ENCODE measurements at places on chromosomes 3 and 15.

DNA sequence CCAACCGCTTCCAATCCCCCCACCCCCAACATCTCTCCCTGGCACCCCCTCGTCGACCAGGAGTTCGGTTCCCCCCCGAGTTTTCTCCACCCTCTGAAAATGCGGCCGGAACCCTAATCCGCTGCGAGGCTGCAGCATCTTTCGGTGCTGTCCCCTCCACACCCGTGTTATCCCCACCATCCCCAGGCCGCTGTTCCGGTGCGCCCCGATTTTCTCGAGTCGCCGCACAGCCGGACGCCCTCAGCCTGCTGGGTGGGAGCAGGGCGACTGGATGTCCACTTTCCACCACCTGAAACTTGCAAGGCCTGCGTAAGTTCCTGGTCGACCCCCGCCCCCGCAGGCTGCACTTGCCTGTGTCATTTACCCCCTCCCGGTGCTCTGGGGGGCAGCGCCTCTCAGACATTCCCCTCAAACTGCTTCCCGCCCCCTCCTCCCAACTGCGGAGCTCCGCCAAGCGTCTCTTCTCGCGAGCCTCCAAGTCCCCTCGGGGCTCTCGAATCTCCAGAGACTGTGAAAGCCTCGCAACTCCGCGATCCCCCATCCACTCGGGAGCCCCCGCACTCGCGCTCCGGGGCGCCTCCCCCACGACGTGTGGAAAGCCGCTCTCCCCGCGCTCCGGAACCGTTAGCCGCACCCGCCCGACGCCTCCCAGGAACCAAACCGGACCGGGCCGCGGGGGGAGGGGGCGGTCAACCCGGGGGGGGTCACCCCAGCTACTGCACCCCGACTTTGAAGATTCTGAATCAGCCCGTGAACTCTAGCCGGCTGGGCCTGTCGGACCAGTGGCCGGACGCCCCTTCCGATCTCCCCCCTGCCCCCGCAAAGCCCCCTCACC lies 566 bp downstream of the ETV5 start:
- peak; percentile 92 for DNase-seq

DNA sequence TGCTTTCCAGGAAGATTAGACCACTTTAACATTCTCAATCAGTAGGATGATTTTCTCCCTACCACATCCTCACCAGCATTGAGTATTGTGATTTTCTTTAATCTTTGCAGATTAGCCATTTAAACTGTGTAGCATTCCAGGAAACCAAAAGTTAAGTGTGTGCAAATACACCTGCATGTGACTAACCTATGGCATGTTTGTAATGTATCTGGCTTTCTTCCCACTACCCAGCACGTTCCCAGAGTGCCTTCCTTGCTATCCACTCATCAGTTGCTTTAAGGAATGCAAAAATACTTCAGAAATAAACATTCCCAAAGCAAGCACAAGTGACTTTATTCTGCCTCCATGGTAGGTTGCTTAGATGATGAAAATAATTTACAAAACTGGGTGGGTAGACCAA lies 74.2 kb downstream of the ATG7 start:
- no peak for DNase-seq

DNA sequence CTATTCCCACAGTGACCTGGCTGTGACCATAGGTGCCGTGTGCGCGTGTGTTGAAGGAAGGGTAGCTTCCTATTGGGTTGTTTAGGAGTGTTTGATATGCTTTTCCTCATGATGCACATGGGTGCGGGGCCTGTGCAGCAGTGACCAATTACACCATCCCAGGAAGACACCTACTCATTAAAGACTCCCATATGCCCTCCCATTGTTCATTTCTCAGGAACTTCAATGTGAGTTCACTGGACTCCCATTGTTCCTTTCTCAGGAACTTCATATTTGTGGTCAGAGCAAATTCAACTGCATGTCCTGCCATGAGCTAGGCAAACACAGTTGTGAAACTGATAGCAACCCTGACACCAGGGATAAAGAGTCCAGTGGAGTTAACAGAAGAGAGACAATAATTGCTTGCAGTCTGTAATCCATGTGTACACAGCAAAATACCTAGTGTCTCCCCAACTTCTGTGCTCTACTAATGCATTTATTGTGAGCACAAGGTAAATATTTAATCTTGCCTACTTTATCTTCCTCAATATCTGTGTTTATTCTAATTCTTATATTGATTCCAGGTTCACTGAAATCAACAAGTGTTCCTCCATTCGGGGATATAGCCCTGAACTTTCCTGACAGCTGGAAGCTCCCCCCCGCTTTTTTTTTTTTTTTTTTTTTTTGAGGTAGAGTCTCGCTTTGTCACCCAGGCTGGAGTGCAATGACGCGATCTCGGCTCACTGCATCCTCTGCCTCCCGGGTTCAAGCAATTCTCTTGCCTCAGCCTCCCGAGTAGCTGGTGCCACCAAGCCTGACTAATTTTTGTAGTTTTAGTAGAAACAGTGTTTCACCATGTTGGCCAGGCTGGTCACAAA lies 57.5 kb upstream of the GCNT3 start:
- no peak for DNase-seq

GRCh38 chr3:125017406-125017805 lies 38.4 kb downstream of the HEG1 start:
- no peak for DNase-seq

DNA sequence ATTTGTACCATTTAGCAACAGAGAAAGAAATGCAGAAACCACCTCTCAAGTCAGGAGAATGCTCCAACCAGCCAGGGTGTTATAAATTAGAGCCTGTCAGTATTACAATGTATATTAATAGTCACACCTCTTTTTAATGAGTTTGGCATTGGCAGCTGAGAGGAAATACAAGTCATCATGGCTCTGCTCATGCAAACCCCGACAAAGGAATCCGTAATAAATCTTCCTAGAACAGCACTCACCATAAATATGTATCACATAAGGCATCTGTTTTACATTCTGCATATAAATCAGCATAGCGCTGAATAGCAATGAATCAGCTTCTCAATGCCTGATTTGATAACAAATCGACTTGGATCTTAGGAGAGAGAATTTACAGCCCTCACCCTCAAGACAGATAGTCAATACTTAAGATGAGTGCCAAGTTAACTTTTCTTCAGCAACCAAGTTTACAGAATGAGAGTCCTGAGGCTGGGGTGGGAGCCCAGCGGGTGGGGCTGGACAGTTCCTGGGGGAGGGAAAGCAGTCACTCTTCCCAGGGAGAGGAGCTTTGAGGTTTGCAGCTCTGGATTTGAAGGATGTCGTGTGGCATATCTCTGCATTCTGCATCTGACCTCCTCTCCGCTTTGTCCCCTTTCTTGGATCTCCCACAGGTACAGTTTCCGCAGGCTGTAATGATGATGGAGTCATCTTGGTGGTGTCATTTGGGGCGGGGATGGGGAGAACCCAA lies 1034.4 kb upstream of the NR2F2 start:
- peak; percentile 68 for DNase-seq

- no peak for DNase-seq
Measured at GRCh38 chr3:116067326-116067725, 378.0 kb downstream of the LSAMP start.

DNA sequence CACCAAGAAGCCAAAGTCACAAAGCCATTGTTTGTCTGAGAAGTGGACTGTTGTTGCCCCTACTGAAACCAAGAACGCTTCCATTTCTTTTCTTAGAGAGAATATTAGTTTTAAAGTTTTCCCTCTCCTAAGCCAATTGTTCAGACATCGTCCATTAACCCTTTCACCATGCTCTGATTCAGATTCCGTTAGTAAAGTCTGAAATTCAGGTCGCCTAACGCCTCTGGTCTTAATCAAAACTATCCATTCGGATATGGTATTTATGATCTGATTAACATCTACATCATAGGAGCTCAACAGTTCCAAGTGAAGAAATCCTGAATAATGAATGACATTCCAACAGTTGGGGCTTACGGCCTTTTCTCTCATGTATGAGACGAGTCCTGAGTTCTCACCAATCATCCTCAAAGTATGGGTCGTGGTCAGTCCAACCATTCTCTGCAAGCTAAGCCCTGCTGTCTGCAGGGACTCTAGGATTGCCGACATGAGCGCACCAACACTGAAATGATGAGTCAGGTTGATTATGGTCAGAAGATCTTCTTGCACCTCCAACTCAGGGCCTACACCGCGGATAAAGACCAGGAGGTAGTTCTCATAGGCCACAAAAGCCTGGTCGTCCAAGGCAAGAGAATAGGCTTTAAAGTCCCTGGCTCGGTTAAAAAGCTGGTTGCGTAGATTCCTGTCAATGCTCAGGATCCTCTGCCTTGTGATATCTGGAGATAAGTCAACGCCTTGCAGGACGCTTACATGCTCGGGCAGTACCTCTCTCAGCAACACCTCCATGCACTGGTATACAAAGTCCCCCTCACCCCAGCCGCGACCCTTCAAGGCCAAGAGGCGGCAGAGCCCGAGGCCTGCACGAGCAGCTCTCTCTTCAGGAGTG lies 767 bp downstream of the EPM2AIP1 start:
- no peak for DNase-seq

- DNase-seq: peak; percentile 79
Measured at GRCh38 chr3:116445311-116445841, at the start of gene LSAMP. TSS of gene LSAMP (minus strand) at chr3:116445487.

DNA sequence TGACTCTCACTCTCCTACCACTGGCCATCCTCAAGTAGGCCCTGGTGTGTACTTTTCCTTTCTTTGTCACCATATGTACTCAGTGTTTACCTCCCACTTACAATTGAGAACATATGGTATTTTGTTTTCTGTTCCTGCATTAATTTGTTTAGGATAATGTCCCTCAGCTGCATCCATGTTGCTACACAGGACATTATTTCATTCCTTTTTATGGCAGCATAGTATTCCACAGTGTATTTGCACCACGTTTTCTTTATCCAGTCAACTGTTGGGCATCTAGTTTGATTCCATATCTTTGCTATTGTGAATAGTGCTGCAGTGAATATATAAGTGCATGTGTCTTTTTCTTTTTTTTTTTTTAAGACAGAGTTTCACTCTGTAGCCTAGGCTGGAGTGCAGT lies 126.2 kb downstream of the GALK2 start:
- DNase-seq: no peak

- peak; percentile 89 for DNase-seq
Measured at GRCh38 chr3:18758047-18758704, 333.0 kb upstream of the SATB1 start.

DNA sequence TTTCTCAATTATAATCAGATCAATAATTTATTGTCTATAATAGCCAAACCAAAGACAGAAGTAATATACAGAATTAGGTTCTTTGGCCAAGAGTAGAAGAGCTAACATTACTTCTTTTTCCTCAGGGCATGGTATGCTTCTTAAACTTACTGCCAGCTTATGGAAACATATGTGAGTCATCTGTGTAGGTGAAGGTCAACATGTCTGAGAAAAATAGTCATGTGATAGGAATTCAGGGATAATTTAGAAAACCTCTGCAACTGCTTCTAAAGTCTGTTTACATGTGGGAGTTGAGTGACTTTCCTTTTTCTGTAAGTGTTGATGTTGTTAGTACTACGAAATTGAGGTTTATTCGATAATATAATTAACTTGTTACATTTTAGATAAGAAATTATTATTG lies 19.2 kb upstream of the MAP6D1 start:
- DNase-seq: no peak

- no peak for DNase-seq
Measured at GRCh38 chr15:91695799-91696198, 157.7 kb upstream of the SLCO3A1 start.

DNA sequence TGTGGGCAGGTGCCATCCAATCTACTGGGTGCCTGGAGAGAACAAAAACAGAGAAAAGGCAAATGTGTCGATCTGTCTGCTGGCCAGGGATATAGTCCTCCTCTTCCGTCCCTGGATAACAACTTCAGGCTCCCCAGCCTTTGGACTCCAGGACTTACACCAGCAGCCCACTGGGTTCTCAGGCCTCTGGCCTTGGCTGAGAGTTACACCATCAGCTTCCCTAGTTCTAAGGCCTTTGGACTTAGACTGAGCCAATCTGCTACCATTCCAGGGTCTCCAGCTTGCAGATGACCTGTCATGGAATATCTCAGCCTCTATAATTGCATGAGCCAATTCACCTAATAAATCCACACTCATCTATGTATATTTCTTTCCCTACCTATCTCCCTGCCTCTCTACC lies 460.9 kb upstream of the ADAMTS9 start:
- DNase-seq: no peak

DNA sequence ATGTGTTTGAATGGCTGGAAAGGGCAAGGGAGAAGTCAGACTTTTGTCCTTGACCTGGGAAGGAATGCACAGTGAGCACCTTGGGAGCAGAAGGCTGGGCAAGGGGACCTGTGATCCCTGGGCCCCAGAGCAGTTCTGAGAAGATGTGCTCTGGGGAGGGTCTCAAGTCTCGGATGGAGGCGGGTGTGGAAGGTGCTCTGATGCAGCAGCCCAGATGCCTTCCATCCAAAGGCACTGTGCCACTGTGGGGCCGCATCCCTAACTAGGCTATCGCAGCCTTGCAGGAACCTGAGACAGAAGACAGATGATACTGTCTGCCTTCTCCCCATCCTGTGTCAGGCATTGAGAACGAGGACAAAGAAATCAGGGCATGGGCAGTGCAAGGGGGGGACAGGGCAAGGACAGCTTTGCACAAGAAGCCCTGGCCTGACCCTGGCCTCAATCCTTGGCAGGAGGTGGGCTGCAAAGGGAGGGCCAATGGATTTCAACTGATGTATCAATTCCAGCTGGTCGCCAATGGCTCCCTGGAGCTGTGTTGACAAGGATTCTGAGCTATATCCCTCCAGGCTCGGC lies 14.6 kb upstream of the PRKCD start:
- no peak for DNase-seq

DNA sequence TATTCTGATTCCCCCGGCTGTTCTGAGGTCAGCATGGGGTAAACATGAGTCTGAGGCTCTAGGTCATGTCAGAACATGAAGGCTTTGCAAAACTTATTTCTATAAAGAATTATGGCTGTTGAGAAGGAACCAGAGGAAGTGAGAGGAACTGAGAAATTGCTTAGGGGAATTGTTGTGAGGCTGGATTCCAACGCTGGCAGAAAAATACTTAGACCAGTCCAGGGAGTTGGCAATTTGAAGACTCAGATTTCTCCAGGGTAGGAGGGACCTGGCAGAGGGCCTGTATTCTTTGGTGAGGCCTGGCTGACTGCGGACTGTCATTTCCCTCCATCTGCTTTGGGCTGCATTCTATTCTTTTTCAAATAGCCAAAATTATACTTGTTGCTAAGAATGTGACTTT lies 155.5 kb downstream of the PLD1 start:
- DNase-seq: no peak

GRCh38 chr3:42033741-42034140 lies 57.4 kb upstream of the TRAK1 start:
- DNase-seq: no peak

GRCh38 chr3:183698756-183699155 lies 1.2 kb downstream of the YEATS2 start:
- no peak for DNase-seq

- DNase-seq: peak; percentile 35
Measured at GRCh38 chr3:179146911-179147513, 1.1 kb upstream of the PIK3CA start.

DNA sequence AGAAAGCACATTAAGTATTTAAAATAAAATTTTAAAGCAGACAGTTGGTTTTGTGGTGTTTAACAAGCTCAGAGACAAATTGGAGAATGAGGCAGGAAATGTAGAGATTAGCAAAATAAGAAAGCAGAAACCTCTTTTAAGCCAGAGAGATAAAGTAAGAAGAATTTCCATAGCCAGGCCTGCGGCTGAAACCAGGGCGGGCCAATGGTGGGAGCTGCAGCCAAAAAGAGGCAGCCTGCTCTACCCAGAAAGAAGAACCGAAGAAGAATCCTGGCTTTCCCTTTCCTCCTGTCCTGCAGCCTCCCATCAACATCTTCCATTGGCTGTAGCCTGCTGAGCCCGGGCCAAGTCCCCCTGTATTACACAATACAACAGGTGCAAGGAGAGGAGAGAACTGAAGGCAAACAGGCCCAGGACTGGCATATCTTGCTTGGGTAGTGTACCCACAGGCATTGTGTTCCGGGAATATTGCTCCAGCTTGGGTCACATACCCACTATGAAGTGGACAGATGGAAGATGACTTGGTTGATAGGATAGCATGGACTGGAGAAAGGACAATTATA lies 11.5 kb upstream of the TFG start:
- DNase-seq: no peak

Measured in kidney (tissue), 22 donors.